Heart right ventricle (tissue), 16 donors: ENCODE measurements at places on chromosomes 1 and 21. TPM values are rescaled to one million over a fixed set of nuclear protein-coding genes. Genes with fewer than 3 reads are reported as not detected.
A peak's percentile ranks its signal among the peaks of the same experiment; 100 is the strongest.

SLC22A15 gene
- polyA plus RNA-seq = 0.97 TPM

DNA sequence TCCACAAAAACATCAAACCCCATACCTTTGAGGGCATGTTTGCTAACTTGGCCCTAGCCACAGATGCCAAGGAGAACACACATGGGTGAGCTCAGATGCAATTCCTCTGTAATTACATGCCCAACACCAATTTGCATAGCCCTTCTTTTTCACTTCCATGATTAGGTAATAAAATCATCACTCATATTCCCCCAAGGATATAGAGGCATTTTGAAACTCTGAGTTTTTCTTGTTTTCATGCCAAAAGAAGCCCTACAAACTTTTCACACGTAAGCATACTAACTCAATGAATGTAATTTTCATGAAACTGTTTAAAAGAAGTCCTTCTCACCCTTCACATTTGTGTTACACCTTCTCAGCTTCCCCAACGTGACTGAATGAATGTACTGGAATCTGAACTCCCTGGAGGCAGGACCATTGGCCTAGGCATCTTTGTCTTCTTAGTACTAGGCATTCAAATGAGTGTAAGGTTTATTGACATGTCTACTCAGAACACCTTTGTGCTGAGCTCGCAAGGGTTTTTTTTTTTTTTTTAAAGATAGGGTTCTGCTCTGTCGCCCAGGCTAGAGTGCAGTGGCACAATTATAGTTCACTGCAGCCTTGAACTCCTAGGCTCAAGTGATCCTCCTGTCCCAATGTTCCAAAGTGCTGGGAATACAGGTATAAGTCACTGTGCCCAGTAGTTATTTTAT lies 31.0 kb downstream of the FBXO42 start:
- H3K27me3 ChIP-seq = no peaks in the 10 kb centered on the region
- H3K36me3 ChIP-seq = no peaks in the 10 kb centered on the region
- no peak overlapping the region for H3K4me3 ChIP-seq
- no peak overlapping the region for H3K27ac ChIP-seq
- no peak for DNase-seq

- peaks cover 11% of the 10 kb centered on the region for H3K36me3 ChIP-seq
- H3K4me1 ChIP-seq = no peaks in the 10 kb centered on the region
- H3K27ac ChIP-seq = no peak overlapping the region
- no peak for DNase-seq
These were observed 15.2 kb downstream of the NDC1 start for GRCh38 chr1:53822931-53823330.

- H3K27me3 ChIP-seq = no peaks in the 10 kb centered on the region
- peak overlapping the region; percentile 91 for H3K27ac ChIP-seq
- peaks cover 10% of the 10 kb centered on the region for H3K36me3 ChIP-seq
- no peak for DNase-seq
These were observed 1.5 kb upstream of the PRDX6 start for GRCh38 chr1:173475564-173476196.

DNA sequence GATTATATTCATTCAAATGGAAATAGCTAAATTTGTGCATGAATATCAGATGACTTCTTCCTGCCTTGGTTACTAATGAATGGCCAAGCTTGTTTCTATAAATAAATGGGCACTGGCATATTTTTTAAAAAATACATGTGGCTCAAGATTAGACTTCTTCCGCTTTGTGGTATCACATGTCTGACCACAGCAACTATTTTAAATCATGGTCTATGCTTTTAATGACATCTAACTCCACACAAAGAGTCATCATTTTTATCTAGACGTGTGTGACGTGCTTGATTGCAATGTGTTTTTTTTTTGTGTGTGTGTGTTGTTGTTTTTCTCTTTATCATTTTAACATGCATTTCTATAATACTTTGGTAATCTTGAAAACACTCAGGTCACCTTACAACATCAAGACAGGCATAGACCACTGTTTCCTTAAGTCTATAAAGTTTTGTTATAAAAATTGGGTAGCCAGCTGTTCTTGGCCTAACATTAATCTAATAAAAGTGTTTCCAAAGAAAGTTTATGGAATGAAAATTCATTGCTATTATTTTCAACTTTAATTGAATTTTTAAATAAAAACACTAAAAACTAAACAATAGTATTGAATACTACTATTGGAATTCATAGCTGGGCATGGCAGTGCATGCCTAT lies 29.5 kb downstream of the RGS1 start:
- H3K4me1 ChIP-seq = no peaks in the 10 kb centered on the region
- no peak overlapping the region for H3K27ac ChIP-seq
- no peak for DNase-seq
- no peak overlapping the region for H3K4me3 ChIP-seq
- H3K36me3 ChIP-seq = no peaks in the 10 kb centered on the region

DNA sequence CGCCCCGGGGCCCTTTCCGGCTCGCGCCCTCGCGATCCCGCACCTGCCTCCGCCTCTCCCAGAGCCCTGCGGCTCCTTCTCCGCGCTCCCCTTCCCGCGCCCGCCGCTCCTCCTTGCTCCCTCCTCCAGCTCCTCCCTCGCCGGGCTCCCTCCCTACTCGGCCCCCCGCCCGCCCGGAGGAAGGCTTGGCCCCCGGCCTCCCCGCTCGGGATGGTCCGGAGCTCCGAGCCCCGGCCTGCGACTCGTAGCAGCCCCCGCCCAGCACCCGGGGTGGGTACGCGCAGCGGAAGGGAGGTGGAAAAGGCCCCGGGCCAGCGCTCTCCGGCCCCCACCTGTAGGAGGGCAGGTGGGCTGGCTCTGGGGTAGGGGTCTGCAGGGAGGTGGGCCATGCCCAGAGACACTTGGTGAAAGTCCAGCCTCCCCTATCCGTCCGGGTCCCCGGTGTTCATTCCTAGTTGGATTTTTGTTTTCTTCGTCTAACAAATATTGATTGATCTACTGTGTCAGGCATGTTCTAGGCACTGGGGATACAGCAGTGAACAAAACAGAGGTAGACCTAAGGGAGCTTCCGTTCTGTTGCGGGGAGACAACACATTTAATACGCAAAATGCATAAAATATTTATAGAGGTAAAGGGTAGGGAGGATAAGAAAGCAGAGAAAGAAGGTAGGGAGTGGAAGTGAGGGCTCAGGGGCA lies at the start of gene HTR1D:
Gene HTR1D (minus strand): TSS at position 82 of the 695 bp plus-strand sequence. CDS start 23,283 bp downstream, outside the sequence.
- H3K27me3 ChIP-seq = peaks cover 67% of the 10 kb centered on the region
- peaks cover 4% of the 10 kb centered on the region for H3K4me1 ChIP-seq
- H3K4me3 ChIP-seq = no peak within 1 kb of the TSS

DNA sequence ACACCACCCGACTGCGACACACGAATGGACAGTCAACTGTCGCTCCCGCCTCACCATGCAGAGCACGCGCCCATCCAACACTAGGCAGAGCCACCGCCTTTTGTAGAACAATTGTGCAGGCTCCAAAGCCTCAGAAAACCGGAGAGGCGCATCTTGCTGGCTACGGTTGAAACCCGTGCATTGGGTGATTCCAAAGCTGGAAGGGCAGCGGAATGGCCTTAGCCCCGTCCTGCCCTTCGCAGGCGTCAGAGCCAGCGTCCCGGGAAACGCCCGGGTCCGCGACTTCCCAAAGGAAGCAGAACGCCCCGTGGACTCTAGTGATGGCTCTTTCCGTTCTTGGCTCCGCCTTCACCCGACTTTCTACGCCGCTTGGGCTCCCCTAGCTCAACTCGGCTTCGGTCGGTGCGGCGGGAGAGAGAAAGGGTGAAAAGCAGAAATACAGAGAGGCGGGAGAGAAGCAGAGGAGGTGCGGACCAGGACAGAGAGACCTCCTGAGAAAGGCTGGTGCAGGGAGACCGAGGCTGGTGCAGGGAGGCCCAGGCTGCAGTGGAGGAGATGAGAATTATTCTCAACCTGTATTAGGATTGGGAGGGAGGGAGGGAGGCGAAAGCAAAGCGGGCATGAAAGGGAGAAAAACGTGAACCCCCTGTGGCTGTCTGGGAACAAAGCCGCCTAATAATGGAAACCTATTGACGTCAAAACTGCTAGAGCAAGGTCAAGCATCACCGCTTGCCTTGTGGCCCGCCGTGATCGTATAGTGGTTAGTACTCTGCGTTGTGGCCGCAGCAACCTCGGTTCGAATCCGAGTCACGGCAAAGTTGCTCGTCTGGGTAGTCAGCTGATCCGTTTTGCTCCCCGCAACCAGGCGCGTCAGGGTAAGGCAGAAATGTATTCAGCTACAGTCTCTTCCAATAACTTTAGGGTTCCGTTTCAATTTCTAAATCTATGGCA lies 99.5 kb downstream of the PRKAB2 start:
- peak overlapping the region; percentile 41 for H3K4me3 ChIP-seq
- H3K36me3 ChIP-seq = no peaks in the 10 kb centered on the region
- peaks cover 72% of the 10 kb centered on the region for H3K27me3 ChIP-seq
- no peak overlapping the region for H3K27ac ChIP-seq
- DNase-seq = no peak

DNA sequence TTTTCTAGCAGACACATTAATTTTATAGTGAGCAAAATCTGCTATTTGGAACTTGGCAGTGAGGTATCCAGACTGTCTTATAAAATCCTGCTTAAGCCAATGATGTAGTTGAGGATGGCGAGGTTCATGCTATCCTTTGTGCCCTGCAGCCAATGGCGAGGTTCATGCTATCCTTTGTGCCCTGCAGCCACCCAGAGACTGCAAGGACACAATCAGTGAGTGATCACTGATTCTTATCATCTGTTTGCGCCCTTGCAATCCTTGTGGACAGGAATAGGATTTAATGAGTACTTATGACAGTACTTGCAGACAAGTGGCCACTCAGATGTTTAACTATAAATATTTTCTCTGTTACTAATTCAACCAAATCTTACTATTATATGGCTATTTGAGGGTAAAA lies 112.6 kb downstream of the EIF4G3 start:
- DNase-seq = no peak
- H3K4me3 ChIP-seq = no peak overlapping the region
- no peaks in the 10 kb centered on the region for H3K27me3 ChIP-seq

DNA sequence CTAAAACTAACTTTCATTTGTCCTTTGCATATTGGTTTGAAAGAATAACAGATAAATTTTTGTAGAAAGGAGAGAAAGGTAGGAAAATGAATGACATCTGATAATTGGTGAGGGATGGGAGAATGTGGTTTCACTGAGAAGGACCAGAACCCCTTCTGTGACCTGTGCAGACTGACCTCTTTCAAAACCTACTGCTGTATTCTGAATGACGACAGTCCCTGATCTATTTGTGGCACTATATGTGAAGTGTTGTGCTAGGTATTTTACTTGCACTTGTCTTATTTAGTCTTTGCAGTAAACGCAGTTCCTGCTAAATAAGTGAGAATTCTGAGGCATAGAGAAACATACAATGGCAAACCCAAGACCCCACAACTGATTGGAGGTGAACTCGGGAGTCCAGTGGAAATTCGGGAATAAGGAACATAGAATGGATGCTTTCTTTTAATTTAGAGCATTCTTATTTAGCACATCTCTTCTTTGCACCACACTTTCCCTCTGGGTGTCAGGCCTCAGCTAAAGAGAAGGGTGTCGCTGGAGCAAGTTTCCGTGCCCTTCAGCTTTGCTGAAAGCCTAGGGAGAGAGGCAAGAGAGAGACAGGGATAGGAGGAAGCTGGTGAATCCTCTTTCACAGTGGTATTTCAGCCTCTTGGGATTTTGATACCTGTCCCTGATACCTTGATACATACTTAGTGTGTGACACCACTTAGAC lies 230.2 kb downstream of the PAPPA2 start:
- H3K4me3 ChIP-seq = no peak overlapping the region
- peak overlapping the region; percentile 90 for H3K27ac ChIP-seq
- DNase-seq = no peak
- H3K4me1 ChIP-seq = no peaks in the 10 kb centered on the region
- no peaks in the 10 kb centered on the region for H3K36me3 ChIP-seq

DNA sequence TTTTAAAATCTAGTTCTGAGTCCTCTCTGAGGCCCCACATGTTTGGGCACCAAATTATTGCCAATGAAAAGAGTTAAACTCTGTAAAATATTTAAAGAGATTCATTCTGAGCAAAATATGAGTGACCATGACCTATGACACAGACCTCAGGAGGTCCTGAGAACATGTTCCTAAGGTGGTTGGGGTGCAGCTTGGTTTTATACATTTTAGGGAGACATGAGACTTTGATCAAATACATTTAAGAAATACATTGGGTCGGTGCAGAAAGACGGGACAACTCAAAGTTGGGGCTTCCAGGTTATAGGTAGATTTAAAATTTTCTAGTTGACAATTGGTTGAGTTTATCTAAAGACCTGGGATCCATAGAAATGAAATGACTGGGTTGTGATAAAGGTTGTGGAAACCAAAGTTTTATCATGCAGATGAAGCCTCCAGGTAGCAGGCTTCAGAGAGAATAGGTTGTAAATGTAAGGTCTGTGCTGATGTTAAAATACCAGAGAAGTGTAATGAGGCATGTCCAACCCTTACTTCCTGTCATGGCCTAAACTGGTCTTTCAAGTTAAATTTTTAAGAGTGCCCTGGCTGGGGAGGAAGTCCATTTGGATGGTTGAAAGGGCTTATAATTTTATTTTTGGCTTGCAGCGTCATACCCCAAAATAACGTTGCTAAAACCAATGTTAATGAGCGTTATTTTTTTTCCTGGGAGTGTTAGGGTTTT lies 274.9 kb downstream of the NUF2 start:
- no peak for DNase-seq
- H3K27ac ChIP-seq = no peak overlapping the region
- no peaks in the 10 kb centered on the region for H3K27me3 ChIP-seq
- no peak overlapping the region for H3K4me3 ChIP-seq
- no peaks in the 10 kb centered on the region for H3K36me3 ChIP-seq
- H3K4me1 ChIP-seq = no peaks in the 10 kb centered on the region

- H3K4me3 ChIP-seq = no peak overlapping the region
- no peak overlapping the region for H3K27ac ChIP-seq
- DNase-seq = no peak
These were observed 2.8 kb upstream of the LSM10 start for GRCh38 chr1:36400514-36400824.

DNA sequence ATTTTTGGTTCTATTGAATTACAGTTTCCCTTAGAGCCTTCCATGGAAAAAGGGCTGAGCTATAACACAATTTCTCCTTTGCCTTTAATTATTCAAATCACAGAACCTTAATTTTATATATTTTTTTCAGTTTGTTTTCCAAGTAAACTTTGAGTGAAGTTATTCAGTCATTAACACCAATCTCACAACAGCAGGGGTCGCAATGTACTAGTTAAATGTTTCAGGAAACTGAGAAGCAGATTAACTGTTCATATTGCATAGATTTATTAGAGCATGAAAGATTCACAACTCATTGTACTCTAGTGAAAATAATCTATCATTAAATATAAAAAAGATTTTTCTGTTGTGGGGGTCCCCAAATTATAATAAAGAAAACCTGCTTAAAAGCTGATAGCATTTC lies 64.1 kb downstream of the KIFAP3 start:
- peak; percentile 64 for DNase-seq
- no peak overlapping the region for H3K27ac ChIP-seq

DNA sequence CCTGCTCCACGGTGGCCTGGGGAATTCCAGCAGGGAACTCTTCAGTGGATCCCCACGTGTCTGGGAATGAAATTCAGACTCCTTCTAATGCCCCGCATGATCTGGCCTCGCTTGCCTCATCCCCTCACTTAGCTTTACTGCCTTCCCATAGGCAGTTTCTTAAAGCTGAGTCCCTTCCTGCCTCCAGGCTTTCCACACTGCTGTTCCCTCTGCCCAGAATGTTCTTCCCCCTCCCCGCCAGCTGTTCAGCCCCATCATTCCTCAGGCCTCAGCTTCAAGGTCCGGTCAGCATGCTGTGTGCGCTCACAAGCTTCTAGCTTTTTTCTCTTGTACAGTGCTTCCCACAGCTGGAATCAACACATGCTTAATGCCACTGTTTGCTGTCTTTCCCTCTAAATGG lies 54.9 kb upstream of the WASF2 start:
- H3K4me3 ChIP-seq = no peak overlapping the region
- H3K36me3 ChIP-seq = peaks cover 44% of the 10 kb centered on the region
- H3K27ac ChIP-seq = peak overlapping the region; percentile 86
- H3K27me3 ChIP-seq = no peaks in the 10 kb centered on the region
- peaks cover 78% of the 10 kb centered on the region for H3K4me1 ChIP-seq
